ENCODE measurements at places on chromosomes 1 and 21.
A peak's percentile ranks its signal among the peaks of the same experiment; 100 is the strongest.

GRCh38 chr21:14361958-14362357 lies 21.0 kb downstream of the HSPA13 start:
- DNase-seq: no peak

DNA sequence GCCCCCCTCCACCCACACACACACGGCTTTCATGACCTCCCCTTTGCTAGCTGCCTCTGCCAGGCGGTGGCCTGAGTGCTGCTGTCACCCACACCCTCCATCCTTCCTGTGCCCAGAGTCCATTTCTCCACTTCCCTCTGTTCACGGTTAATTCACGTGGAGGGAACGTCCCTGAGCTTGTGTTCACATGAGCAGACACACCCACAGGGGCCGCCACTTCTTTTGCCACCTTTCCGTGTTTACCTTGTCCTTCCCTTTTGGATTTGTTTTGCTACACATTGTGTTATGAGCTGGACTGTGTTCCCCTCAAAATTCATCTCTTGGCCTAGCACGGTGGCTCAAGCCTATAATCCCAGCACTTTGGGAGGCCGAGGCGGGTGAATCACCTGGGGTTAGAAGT lies 128.0 kb downstream of the ETS2 start:
- no peak for DNase-seq

DNA sequence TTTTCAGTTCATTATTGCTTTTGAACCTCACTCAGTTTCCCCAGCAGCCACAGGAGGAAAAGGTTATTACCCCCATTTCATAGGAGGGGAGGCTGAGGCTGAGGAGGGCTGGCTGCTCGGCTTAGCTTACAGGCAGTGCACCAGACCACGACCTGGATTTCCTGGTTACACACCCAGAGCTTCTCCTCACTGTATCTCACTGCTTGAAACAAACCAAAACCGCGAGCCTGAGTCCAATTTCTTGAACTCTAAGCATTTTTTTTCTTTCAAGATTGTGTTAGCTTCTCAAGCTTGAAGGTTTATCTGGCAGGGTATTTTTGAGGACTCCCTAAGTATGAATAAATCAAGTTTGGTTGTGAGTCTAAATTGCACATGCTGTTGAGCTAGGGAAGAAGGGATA lies 188.9 kb upstream of the EDN2 start:
- peak; percentile 50 for DNase-seq

DNA sequence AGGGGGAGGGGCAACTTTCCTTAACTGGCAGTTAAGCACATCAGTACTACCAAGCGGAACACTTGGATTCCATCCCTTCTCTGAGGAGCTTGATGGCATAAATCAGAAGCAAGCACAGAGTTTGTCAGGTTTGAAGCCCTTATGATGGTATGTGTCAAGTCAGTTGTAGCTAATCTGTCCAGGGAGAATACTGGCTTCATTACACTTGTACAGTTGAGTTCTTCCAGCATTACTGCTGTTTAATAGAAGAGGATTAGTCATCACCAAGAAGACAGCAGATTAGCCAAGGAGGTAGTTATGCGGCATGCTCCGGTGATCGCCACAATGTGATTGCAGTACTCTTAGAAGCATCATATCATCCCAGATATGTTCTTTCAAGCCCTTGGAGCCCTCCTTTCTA lies 2.1 kb upstream of the TDRD5 start:
- no peak for DNase-seq
